ENCODE measurements at places on chromosomes 12 and 14. TPM values are rescaled to one million over a fixed set of nuclear protein-coding genes. Genes with fewer than 3 reads are reported as not detected.

DNA sequence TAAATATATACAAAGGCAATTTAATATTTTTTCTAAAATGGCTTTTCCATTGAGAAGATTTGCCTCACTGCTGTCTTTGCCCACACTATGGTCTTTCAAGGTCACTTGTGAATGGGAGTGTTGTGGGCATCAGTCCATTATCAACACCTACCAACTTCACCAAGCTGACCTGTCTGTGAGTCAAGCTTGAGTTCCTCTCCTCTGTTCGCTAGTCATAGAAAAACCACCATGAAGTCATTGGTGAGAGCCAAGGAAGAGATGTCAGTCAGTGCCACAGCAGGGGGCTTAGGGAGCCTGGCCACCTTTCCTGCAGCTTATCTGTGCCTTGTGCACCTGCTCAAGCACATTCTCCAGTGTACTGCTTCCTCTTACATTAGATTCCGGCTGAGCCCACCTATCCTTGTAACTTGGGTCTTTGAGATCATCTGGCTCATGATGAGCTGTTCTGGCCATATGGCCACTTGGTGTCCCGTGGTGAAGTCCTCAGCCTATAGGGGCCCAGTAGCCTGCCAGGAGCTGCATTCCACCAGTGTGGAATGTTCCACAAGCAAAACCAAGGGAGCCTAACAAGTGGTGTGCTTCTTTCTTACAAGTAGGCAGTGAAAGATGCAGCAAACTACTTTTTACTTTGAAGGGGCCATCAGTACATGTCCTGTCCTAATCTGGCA, 80.8 kb upstream of the C12orf71 start:
- DNase-seq: no peak

DNA sequence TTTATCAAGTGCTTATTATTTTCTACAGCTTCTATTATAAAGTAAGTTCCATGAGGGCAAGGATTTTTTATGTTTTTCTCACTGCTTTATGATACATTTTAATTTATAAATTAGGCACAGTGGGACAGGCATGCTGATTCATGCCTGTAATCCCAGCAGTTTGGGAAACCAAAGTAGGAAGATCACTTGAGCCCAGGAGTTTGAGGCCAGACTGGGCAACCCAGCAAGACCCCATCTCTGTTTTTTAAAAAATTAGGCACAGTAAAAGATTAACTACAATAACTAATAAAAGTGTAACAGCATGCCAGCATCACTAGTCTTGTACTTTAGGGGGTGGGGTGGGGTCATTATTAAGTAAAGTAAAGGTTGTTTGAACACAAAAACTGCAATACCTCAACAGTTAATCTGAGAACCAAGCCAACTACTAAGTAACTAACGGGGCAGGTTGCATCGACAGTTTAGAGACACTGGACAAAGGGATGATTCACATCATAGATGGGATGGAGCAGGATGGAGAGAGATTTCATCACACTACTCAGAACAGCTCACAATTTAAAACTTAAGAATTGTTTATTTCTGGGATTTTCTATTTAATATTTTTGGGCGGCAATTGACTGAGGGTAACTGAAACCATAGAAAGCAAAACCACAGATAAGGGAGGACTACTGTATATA, 119.5 kb downstream of the PLEKHA5 start:
- peak; percentile 30 for DNase-seq

GRCh38 chr12:8832500-8832899, 10.1 kb downstream of the A2ML1 start:
- DNase-seq: no peak

- DNase-seq: no peak
These were observed 101.4 kb upstream of the ADAMTS20 start for GRCh38 chr12:43653289-43653915.

- DNase-seq: no peak
These were observed 7.3 kb downstream of the VAMP1 start for GRCh38 chr12:6463216-6463615.

Gene SETD1B
- 7.4 TPM for polyA plus RNA-seq

Gene OTUB2
- polyA plus RNA-seq: 2.2 TPM

Gene ADCY4
- polyA plus RNA-seq: not detected
